ENCODE measurements at places on chromosomes 3 and 15.

DNA sequence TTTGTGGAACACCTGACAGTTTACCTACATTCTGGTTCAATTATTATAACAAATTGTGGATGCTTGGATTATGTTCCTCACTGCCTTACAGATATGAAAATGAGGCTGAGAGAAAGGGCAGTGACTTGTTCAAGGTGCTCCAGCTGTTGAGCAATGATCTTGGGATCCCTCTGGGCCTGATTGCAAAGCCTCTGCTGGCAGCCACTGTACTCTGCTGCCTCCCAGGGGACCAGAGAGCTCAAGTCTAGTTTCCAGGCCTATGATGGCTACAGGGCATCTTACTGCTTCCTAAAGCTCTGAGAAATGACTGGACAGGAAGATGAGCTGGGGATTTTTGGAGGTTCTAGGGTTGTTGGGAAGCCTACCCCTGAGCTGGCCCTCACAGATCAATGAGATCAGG, 2.3 kb upstream of the SHC4 start:
- DNase-seq = peak; percentile 65

DNA sequence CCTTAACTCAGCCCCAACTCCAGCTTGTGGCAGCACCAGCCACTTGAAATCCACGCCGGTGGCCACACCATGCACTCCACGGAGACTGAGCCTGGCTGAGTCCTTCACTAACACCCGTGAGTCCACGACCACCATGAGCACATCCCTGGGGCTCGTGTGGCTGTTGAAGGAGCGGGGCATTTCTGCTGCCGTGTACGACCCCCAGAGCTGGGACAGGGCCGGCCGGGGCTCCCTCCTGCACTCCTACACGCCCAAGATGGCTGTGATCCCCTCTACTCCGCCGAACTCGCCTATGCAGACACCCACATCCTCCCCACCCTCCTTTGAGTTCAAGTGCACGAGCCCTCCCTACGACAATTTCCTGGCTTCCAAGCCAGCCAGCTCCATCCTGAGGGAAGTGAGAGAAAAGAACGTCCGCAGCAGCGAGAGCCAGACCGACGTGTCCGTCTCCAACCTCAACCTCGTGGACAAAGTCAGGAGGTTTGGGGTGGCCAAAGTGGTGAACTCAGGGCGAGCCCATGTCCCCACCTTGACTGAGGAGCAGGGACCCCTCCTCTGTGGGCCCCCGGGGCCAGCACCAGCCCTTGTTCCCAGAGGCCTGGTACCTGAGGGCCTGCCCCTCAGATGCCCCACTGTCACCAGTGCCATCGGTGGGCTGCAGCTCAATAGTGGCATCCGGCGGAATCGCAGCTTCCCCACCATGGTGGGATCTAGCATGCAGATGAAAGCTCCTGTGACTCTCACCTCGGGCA, 42.9 kb downstream of the CCK start:
- DNase-seq = no peak

DNA sequence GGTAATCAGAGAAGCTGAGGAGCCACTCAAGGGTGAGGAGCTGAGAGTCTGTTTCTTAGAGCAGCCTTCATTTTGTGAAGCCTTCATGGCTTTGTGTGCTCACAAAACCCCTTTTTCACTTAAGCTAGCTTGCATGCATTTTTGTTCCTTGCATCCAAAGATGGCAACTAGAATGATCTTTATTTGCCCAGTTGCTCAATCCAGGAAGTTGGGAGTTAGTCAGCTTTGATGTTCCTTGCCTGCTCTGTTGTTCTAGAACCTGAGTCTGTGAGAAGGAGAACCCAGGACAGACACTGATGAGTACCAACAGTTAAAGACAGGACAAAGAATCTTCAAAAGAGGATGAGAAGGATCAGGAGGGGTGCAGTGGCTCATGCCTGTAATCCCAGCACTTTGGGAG, 81.8 kb downstream of the IL20RB start:
- no peak for DNase-seq

DNA sequence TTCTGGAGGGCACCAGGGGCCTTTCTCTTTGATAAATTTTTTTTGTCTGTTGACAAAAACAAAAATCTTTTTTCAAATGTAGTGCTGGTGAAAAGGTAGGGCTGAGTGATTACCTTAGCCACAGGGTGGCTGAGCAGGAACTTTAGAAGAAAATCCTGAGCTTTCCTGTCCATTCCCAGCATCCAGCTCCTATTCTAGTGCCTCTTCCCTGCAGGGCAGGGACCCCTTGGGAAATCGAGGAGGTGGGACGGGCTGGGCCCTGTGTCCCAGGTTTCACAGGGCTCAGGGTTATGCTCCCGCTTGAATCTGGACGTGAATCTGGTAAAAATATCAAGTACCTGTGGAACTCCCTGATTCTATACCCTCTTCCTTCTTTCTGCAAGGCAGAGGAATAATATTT, 31.7 kb downstream of the EDEM1 start:
- no peak for DNase-seq

DNA sequence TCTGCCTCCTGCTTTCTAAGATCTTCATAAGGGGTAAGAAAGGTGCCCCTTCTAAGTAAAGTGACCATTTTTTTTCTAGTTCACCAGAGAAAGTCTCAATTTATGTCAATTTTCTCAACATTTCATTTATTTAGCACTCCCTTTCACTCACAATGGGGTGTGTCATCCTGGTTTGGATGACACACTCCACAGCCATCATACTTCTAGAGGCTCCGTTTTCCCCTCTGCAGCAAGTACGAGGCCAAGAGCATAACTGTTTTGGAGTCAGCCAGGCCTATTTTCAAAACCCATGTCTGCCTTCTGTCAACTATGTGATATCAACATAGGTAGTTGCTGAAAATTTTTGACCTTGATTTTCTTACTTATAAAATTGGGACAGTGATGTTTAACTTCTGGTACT, 703.2 kb downstream of the NLGN1 start:
- DNase-seq = no peak

- DNase-seq = no peak
These were observed 492.1 kb downstream of the NLGN1 start for GRCh38 chr3:173889596-173889995.

GRCh38 chr15:98581715-98582114, 66.6 kb upstream of the IGF1R start:
- no peak for DNase-seq

DNA sequence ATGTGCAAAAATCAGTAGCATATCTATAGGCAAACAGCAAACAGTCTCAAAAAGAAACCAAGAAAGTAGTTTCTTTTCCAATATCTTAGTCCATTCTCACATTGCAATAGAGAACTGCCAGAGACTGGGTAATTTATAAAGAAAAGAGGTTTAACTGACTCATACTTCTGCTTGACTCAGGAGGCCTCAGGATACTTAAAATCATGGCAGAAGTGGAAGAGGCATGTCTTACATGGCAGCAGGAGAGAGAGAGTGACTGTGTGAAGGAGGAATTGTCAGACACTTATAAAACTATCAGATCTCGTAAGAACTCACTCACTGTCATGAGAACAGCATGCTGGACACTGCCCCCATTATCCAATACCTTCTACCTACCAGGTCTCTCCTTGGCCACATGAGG, 327.9 kb upstream of the EPHA3 start:
- DNase-seq = no peak

DNA sequence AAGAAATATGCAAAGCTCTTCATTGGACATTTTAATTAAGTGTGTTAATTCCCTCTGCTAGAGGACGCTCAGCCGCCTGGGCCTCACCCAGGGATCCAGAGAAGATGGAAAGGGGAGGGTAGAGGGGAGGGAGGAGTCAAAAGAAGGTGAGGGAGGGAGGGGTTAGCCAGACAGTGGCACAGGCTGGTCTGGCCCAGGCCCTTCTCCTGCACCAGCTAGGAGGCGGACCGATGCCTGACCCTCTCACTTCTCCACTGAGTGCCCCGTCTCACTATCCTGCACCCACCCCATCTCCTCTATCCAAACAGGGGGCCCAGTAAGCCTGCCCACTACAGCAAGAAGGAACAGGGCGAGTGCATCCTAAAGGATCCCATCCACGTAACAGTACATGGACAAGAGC, 22.9 kb downstream of the RAB6B start:
- no peak for DNase-seq

GRCh38 chr3:106447723-106448301, 579.0 kb upstream of the CBLB start:
- DNase-seq = no peak

- DNase-seq = no peak
These were observed 23.6 kb downstream of the SIAH2 start for GRCh38 chr3:150739200-150739863.

DNA sequence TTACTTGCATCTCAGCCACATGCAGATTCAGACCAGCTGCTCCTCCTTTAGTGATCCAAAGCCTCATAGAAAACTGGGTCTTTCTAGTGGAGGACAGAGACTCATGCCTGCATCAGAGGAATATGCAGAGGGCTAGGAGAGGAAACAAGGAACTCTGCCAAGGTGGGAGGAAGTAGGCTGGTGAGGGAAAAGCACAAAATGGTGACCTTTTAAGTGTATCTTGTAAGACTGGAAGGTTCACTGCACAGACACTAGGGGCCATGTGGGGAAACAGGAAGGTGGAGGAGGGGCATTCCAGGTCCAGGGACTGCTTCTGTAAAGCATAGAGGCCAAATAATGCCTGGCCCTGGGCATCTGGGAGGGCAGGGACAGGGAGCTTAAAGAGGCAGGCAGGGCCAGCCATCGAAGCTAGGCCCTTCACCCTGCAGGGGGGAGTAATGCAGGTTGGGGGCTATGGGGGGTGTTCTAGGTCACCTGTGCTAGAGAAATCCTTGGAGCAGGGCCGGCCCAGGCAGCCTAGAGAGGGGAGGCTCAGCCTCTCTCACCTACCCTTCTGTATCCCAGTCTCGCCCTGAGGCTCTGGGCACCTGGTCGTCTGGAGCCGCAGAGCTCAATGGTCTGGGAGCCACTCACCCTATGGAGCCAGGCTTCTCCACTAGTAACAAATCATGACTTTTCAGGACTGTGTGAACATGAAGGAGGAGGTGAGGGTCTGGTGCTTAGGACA, 117.7 kb downstream of the DNAJB8 start:
- DNase-seq = no peak

GRCh38 chr3:18247139-18247695, 177.9 kb downstream of the SATB1 start:
- DNase-seq = no peak

GRCh38 chr15:47415539-47415971, 301.8 kb upstream of the SEMA6D start:
- peak; percentile 48 for DNase-seq

DNA sequence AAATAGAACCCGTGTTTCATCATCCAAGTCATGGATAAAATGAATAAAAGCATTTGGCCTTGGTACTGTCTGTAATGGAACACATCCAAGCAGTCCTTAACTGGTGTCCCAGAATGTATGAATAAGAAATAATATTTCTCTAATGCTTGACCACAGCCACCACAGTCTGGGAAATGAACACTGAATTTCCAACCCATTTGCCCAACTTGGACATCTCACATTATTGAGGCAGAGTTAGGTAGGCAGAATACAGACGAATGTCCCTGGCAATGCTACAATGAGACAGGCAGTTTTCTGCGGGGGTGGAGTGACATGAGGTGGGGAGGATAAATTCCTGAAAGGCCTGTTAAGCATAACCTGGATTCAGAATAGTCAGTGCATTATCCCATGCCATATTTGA, 245.7 kb downstream of the ZIC1 start:
- DNase-seq = no peak

DNA sequence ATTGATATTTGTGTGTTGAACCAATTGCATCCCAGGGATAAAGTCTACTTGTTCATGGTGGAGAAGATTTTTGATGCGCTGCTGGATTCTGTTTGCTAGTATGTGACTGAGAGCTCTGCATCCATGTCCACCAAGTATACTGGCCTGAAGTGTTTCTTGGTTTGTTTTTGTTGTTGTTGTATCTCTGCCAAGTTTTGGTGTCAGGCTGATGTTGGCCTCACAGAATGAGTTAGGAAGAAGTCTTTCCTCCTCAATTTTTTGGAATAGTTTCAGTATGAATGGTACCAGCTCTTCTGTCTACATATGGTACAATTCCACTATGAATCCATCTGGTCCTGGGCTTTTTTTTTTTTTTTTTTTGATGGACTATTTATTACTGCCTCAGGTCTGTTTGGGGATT, 50.9 kb upstream of the OSTN start:
- DNase-seq = no peak

DNA sequence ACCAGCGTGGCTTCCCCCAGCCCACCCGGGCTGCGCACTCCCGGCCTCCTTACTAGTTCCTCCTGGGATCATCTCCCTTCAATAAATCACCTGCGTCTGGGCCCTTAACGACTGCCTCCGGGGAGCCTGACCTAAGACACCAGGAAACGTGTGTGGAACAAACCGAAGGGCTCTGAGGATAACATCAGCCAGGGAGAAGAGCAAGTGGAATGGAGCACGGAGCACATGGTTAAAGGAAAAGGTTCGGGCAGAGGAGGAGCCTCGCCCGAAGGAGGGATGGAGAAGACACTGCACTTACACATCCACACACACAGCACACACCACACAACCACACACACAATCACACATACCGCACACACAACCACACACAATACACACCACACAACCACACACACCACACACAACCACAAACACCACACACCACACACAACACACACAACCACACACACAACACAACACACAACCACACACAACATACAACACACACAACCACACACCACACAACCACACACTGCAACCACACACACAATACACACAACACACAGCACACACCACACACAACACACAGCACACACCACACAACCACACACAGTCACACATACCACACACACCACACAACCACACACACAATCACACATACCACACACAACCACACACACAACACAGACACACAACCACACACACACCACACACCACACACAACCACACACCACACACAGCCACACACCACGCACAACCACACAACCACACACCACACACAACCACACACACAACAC, 24.7 kb downstream of the CPN2 start:
- no peak for DNase-seq

GRCh38 chr3:56413911-56414310, 54.4 kb downstream of the ERC2 start:
- no peak for DNase-seq

DNA sequence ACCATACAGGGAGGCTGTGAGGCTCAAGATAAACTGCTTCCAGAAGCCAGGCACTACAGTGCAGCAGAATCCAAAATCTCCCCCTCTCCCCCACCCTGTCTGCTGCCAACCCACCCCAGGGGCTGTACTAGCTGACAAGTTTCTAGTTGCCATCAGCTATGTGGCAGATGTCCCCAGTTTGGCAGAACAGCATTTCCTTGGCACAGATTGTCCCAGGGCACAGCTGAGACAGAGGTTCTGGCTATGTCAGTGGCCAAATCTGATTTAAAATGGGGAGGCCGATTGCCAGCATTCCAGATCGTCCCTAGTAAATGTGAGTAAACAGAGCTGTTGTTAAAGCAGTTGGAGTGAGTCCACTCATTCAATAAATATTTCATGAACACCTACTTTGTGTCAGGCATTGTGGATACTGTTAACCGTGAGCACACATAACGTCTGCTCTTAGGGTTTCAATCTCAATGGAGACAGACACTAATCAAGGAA, 28.0 kb upstream of the CCDC174 start:
- no peak for DNase-seq

DNA sequence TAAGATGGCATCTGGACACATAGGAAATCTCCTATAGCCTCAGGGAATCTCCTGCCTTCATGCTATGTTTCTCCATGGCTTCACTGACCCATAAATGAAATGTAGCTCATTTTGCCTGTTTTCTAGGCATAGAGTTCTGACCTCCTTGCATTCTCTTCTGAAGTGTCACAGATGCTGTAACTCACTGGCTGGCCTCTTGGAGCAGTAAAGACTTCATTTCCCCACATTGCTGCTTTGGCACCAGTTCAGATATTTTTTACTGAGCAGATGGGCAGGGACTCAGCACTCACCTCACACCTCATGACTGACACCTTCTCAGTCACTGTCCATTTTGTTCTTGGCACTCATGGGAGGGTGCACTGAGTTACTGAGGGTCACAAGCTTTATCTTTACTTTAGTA, 286.7 kb upstream of the TGFBR2 start:
- DNase-seq = peak; percentile 28
